Stimulated activated CD4-positive, alpha-beta T cell treated with anti-CD3 and anti-CD28 coated beads, Interleukin-12 subunit alpha, Interleukin-12 subunit beta, amount 100 ng/mL, for 4 hours (primary cell): ENCODE measurements at places on chromosomes 7 and 10.

GRCh38 chr7:74474271-74474865, 20.7 kb downstream of the GTF2IRD1 start:
- no peak for DNase-seq

GRCh38 chr7:106120500-106120899, 8.4 kb upstream of the SYPL1 start:
- no peak for DNase-seq

DNA sequence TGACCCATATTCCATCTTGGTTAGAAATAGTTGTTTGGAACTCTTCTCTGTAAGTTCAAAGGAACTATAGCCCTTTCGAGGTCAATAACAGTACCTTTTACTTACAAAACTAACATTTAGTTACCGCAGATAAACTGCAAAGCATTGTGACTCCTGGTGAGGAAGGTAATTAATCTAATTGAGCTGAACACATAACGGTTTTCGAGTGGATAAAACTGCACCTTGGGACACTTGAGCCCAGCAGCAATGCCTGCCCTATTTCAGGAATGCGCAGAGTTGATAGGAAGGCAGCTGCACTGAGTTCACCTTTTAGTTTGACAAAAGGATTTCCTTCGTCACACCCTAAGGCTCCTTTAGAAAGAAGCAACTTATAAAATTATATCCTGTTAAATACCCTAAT, 75.4 kb downstream of the JAZF1 start:
- no peak for DNase-seq

GRCh38 chr7:122166740-122167139, 22.7 kb upstream of the AASS start:
- no peak for DNase-seq

- no peak for DNase-seq
Observed at GRCh38 chr10:89164080-89164479, 43.0 kb downstream of the CH25H start.

- DNase-seq: no peak
Observed at GRCh38 chr10:104314591-104315485, 23.4 kb downstream of the ITPRIP start.

GRCh38 chr7:92251181-92251580, 5.4 kb downstream of the ANKIB1 start:
- no peak for DNase-seq

DNA sequence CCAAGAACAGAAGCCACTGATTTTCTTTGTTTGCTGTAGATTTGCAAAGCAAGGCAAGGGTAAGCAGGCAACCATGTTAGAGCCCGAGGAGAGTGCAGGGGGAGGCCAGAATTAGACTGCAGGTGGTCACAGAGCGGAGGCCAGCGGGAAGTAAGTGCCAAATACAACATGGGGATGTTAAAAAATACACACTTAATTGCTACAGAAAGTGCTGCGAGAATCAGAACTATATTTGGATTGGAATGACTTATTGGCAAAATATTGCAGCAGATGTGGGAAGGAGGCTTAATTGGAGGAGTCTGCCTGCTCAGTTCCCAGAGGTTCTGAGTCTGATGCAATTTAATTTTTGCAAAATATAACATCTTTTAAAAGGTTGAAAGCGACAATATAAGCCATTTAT, 49.7 kb upstream of the ADCY1 start:
- DNase-seq: no peak

GRCh38 chr10:97883092-97883485, 33.4 kb downstream of the GOLGA7B start:
- DNase-seq: no peak

GRCh38 chr10:116636976-116637375, 16.2 kb downstream of the PNLIPRP2 start:
- DNase-seq: no peak

GRCh38 chr10:130656187-130656575, 520.0 kb downstream of the GLRX3 start:
- DNase-seq: no peak

- no peak for DNase-seq
Observed at GRCh38 chr7:73482746-73483145, 39.3 kb downstream of the BAZ1B start.

DNA sequence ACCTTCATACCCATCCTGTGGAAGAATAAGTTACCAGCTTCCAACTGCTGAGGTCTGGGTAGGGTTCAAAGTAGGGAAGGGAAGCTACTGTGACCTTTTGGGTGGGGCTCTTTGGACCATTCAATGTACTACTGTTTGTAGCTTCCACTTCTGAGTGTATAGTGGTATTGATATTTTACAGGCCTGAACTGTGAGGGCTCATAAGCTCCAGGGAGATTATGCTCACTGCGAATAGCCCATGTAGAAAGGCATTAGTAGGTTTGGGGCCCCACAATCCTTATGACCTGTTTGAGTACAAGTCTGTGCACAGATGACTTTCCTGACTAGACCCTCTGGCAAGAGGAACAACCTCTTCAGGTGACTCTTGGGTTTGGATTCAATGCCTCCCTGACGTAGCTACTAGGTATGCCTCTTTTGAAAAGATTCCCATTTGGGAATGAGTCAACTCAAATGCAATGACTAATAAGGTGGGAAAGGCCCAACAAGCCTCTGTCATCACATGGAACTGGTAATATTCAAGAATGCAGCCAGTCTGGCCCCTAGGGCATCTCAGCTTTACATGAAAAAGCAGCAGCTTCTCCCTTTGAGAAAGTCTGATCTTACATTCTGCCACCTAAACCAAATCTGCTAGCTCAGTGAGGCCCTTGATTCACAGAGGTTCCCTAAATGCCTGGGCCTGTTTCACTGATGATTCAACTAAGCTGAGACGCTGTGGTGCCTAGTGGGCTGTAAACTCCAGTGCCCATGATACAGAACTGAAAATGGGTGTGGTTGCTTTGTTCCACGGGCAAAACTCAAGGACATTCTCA, 79.8 kb downstream of the ABI1 start:
- DNase-seq: no peak

DNA sequence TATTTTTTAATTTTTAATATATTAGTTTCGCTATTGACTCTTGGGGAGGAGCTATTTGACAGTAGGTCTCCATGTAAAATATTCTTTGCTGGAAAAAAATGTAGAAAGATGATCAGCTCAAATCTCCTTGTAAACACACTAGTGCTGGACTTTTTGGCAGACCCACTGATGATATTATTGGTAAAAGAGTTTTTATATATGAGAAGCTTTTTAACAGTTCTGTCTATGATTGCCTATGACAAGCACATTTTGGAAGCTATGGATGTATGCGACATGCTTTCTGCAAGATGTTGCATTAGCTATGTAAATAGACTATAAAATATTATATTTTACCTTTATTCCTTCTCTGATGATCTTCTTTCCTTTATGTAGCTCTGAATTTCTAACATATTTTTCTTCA, 928.5 kb downstream of the DNAJB9 start:
- no peak for DNase-seq
